Neural progenitor cell (in vitro differentiated cells): ENCODE measurements at places on chromosomes 16 and 17. TPM values are rescaled to one million over a fixed set of nuclear protein-coding genes. Genes with fewer than 3 reads are reported as not detected.

DNA sequence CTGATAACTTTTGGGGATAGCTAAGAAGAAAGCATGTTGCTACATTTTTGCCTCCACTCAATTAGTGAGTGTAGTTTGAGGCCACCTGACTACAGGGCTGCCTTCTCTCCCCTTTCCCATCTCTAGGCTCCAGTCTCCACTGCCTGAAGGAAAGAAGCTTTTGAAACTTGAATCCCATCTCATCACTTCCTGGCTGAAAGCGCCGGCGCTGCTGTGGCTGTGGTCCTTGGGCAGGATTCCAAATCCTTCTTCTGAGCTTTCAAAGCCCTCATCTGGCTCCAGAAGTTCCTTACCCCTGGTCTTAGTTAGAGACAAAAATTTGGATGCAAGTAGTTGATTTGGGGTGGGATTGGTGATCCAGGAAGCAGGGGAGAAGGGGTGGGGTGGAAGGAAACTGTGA, 119.4 kb downstream of the FOXL1 start:
- H3K4me3 ChIP-seq = no peak overlapping the region
- H3K27me3 ChIP-seq = no peaks in the 10 kb centered on the region
- DNase-seq = no peak
- H3K36me3 ChIP-seq = no peaks in the 10 kb centered on the region
- H3K4me1 ChIP-seq = peaks cover 8% of the 10 kb centered on the region
- no peak overlapping the region for H3K27ac ChIP-seq

DNA sequence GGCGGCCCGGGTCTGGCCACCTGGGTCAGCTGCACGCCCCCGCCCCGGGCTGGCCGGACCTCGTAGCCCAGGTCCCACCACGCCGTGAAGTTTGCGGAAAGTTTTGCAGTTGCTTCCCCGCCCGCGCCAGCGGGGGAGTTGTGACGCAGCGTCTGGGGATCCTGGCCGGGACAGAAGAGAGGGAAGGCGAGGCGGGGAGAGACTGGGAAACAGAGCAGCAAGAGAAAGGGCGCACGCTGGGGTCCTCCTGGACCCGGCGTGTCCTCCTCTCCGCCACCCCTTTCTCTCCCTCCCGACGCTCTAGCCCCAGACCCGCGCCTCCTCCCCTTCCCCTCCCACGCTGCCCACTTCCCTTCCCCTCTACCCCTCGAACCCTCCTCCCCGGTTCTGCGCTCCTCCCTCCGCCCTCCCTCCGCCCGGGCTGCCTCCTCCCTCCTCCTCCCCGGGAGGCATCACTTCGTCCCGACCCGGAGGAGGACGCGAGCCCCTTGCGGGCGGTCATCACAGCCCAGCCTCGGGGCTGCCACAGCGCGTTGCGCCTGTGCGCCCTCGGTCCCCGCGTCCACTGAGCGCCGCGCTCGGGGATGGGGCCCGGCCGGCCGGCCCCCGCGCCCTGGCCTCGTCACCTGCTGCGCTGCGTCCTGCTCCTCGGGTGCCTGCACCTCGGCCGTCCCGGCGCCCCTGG, at the start of gene MRC2:
TSS of gene MRC2 (plus strand) at position 452 of the 685 bp plus-strand sequence. CDS start at position 585, 133 bp downstream.
- H3K27ac ChIP-seq = no peak within 1 kb of the TSS
- no peaks in the 10 kb centered on the region for H3K27me3 ChIP-seq
- peak within 1 kb of the TSS; percentile 83 for H3K4me3 ChIP-seq
- no peaks in the 10 kb centered on the region for H3K36me3 ChIP-seq
- peaks cover 32% of the 10 kb centered on the region for H3K4me1 ChIP-seq

Gene TBX21
- 0.12 TPM in 1 of 2 replicates, not detected in the other for total RNA-seq

DNA sequence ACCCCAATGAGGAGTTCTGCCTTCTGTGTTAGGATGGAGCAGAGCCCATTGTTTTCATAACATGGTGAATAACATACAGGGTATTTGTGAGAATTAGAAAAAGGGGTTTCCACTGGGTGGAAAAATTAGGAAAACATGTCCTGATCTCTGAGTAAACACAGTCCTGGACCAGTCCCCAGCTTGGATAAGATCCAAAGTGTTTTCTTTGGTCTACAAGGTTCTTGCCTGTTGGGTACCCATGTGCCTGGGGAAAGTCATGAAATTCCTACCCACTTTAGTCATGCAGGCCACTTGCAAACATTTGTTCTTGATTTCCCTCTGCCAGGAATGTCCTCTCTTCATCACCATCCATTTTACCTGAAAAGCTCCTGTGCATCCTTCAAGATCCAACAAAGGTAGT, 164.8 kb upstream of the DYNLRB2 start:
- H3K36me3 ChIP-seq = peaks cover 3% of the 10 kb centered on the region
- no peak overlapping the region for H3K4me3 ChIP-seq
- H3K27ac ChIP-seq = no peak overlapping the region
- no peaks in the 10 kb centered on the region for H3K27me3 ChIP-seq

GRCh38 chr17:81031566-81032550, 3.1 kb upstream of the BAIAP2 start:
- H3K4me3 ChIP-seq = no peak overlapping the region
- DNase-seq = no peak
- peaks cover 23% of the 10 kb centered on the region for H3K27me3 ChIP-seq
- peaks cover 16% of the 10 kb centered on the region for H3K4me1 ChIP-seq

Gene KCNJ18
- total RNA-seq = not detected in 2 replicates
